ENCODE measurements at places on chromosomes 3 and 15.
A peak's percentile ranks its signal among the peaks of the same experiment; 100 is the strongest.

- peak; percentile 60 for ATAC-seq
These were observed 82.4 kb downstream of the CCNL1 start for GRCh38 chr3:157077565-157077991.

DNA sequence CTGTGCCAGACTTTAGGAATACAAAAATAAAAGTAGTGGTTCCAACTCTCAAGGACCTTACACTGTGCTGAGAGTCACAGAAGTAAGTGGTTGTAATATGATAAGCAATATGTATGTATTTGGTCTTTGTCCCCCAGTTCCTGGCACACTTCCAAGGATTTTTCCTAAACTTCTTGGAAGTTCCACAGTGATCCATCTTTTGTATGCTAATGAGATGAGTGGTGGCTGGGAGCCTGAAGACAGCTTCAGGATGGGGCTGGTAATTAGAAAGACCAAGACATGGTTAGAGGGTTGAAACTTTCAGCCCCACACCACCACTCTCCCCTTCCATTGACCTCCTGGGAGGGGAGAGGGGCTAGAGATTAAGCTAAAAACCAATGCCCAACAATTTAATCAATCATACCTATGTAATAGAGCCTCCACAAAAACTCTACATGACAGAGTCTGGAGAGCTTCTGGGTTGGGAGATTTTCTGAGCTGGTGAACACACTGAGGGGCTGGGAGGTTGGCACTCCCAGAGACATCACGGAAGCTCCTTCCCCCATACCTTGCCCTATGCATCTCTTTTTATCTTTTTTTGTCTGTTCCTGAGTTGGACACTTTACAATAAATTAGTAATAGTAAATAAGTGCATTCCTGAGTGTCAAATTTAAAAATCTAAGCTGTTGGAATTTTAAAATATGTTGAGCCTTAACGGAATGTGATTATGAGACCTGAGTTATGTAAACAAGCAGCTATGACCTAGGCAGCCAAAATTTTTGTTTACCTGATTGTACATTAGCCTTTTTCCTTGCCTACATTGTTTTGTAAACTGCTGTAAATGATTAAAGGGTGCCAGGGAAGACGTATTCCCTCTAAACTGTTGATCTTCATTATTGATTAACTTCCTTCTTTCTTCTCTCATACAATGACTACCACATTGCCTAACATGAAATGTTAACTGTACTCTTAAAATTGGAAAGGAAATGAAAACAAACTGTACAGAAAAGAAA is 24.3 kb downstream of the CD200R1L start:
- no peak for ATAC-seq

- no peak for ATAC-seq
These were observed 45.2 kb downstream of the KLHL25 start for GRCh38 chr15:85749261-85750151.

- peak; percentile 77 for ATAC-seq
These were observed 113.7 kb upstream of the GOLGA8J start for GRCh38 chr15:29968895-29969561.

DNA sequence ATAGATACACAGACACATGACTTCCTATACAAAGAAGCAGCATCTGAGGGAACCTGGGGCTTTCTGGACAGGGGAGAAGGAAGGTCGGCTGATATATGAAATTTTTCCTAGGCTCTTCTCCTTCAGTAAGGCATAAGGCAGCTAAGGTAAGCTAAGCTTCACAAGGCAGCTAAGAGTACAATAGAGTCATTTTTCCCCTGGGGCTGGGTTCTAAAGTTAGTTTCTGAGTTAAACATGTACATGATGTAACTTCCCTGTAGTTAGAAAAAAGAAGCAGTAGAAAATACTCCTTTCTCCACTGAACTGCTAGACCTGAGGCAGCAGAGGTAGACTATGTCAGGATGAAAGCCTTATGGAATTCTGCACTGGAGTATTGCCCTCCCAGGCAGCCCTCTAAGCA is 109.6 kb downstream of the PLD1 start:
- no peak for ATAC-seq

DNA sequence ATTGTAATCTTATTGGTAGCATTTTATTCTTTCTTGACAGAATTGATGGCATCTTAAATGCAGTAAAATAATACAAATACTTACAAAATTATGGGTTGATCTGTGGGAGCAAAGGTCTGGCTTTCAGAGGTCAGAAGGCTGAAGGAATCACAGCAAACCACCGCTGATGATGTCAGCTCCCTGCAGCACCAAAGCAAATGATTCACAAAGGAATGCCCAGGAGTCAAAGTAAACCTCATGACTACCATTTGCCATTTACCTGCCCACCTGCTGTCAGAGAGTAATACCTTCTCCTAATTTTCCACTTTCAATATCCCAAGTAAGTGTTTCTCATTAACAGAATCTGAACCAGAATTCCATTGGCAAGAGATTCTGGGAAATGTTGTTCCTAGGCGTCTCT is 46.1 kb downstream of the CPA3 start:
- no peak for ATAC-seq

Measured in motor neuron (in vitro differentiated cells).